SHP77 treated with DMSO at 0.1 percent for 48 hours (cell line): ENCODE measurements at places on chromosomes 7 and 10.
A peak's percentile ranks its signal among the peaks of the same experiment; 100 is the strongest.

GRCh38 chr10:22683140-22683389 lies 31.3 kb downstream of the PIP4K2A start:
- no peak for DNase-seq

- DNase-seq, result no peak
Measured at GRCh38 chr7:33534833-33535232, 370.5 kb upstream of the BMPER start.

DNA sequence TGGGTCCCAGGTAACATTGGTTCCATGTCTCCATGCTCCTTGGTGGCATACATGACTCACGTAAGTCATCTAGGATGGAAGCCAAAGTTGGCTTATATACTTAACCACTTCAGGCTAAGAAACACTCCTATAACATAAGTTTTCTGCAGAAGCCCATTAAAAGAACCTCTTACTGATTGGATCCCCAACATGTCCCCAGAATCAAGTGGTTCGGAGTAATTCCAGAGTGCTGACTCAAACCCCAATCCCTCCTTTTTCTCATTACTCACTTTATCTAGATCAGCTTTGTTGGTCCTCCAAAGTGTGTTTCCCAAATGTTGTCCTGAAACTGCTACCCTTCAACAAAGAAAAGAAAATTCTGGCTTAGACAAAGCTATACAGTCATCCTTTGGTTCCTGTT lies 10.1 kb upstream of the ATOH7 start:
- no peak for DNase-seq

DNA sequence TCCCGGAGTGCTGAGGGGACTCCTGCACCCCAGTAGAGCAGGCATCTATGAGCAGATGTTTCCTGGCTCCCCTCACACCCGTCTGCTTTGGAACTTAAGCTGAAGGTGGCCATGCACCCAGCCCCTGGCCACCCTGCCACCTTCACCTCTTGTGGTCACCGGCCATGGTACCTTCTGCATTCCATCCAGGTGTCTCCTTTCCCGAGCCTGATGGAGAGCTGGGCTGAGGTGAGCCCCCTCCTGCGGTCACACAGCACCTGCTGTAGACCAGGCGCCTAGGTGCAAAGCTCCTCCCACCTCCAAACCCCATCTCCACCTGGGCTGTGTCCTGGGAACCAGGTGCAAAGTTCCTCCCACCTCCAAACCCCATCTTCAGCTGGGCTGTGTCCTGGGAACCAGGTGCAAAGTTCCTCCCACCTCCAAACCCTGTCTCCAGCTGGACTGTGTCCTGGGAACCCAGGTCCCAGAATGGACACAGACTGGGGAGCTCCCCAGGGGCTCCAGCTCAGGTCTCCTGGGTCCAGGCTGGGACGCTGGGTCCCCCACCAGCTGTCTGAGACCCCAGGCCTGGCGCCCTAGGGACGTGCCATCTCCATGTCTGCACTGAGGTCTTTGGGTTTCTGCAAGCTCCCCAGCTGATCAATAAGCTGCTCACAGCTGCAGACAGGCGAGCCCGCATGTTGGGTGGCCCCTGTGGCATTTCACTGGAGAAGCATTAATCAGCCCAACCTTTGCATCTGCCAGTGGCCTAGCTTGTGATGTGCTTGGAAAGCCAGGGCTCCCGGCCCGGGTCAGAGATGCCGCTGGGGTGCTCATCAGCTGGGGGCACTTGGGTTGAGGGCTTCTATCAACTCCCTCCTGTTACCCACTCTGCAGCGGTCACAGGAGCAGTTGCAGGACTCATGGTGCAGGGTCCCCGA lies 61.2 kb upstream of the INPP5A start:
- DNase-seq, result no peak

- DNase-seq, result no peak
Measured at GRCh38 chr10:116133634-116134033, 139.4 kb downstream of the GFRA1 start.

- DNase-seq, result no peak
Measured at GRCh38 chr7:27510541-27510940, 152.1 kb downstream of the HIBADH start.

DNA sequence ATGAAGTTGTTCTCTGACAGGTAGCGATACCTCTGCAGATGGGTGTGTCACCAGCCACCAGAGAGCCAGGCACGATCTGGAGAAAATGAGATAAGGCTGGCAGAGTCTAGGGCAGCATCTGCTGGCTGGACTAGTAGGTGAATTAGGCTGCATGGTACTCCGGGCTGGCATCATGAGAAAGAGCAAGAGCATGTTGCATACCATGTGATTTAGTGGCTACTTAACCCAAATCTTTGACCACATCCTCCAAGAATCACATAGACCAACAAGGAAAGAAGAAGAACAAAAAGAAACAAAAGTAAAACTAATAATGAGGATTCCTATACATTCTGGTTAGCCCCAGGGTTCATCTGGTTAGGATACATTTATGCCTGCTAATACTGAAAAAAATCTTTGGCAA lies 23.4 kb upstream of the FAM170B start:
- no peak for DNase-seq

DNA sequence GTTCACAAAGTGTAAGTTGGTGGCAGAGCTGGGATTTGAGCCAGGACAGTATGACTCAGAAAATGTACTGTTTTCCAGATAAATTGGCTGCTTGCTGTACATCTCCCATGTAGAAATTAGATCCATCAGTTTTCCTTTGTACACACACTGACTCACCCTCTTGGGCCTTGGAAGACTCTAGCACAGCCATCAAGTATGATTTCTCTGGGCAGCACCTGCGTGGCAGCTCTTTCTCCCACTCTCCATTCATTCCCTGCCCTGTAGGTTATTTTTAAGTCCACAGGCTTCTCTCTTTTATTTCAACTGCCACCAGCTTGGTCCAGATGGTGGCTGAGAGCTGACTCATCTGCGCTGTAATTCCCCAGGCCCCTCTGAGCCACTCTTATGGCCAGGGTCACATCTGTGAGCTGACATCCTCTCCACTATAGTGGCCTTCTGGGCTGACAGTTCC lies 28.3 kb upstream of the SDK1 start:
- peak; percentile 64 for DNase-seq

GRCh38 chr7:84297616-84298015 lies 103.0 kb upstream of the SEMA3A start:
- no peak for DNase-seq

DNA sequence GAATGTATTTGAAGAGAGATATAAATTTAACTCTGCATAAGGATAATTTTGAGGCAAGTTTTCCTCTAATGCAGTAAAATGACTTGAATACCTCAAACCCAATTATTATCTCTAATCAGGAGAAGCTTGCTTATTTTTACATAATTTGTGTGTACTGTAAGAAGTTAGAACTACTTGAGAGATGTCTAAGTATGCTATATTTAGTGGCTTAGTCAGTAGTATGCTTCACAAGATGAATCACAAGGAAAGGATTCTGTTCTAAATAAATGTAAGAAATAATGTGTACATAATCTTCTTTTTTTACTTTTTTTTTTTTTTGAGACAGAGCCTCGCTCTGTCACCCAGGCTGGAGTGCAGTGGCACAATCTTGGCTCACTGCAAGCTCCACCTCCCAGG lies 13.7 kb downstream of the PHTF2 start:
- DNase-seq, result no peak

DNA sequence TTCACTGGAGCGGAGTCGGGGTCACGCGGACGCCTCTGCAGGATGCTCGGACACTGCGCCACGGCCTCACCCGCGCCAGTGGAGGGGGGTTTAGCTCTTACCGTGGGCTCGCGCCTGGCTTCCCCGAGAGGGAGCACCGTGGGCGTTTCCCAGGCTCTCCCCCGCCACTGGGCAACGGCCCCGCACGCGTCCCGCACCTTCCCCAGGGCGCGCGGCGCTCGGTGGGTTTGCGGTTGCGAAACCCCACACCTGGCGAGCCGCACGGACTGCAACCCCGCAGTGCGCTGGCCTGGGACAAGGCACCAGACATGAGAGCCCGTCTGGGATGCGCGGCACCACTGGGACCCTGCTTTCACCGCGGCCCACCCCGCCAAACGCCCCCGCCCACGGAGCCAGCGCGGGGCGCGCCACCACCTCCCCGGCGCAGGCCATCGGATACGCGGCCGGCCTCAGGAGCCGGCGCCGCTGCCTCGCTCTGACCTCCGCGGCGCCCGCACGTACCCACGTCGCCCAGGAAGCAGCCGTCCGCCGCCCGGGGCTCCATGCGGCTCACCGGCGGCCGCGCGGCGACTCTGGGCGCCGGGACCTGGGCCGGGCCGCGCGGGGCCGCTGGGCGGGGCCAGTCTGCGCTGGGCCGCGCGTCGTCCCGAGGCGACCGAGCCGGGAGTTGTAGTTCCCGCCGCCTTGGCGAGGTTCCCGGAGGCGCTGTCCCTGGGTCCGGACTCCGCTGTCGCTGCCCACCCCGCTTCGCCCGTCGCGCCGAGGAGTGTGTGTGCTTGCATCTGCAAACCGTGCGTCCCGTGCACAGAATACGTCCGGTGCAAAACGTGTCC lies at the start of gene ASB13:
Gene ASB13 (minus strand): TSS at position 588 of the 833 bp plus-strand sequence. CDS start 44 bp downstream, at position 544.
- DNase-seq, result no peak

DNA sequence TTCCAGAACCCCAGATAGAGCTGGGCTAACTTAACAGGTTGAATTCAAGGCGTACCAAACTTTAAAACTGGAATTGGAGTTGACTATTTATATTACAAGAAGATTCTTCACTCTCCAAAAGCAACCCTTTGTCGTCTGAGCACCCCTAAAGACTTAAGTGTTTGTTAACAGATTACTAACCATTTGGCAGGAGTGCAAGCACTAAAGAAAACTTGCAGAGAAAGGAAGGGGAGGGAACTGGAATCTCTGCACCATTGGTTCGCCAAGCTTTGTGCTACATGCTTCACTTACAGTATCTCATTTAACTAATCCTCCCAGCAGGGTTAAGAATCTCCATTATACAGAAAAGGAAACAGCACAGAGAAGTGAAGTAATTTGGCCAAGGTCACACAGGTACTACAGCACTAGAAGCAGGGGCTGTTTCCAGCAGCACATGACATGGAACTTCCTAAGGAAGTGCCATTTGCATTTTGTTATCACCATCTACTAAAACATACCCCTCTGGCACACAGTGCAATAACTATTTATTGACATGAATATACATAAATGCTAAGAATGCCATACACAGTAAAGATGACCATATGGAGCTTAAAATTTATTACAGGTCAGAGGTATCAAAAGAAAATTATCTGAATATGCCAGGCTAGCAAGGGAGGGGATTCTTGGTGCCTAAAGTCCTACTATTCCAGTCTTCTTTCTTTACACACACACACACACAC lies 201.2 kb downstream of the KCNMA1 start:
- DNase-seq, result no peak

GRCh38 chr7:17910377-17910776 lies 29.9 kb downstream of the SNX13 start:
- DNase-seq, result no peak

- no peak for DNase-seq
Measured at GRCh38 chr7:10759120-10759519, 214.6 kb upstream of the PHF14 start.

DNA sequence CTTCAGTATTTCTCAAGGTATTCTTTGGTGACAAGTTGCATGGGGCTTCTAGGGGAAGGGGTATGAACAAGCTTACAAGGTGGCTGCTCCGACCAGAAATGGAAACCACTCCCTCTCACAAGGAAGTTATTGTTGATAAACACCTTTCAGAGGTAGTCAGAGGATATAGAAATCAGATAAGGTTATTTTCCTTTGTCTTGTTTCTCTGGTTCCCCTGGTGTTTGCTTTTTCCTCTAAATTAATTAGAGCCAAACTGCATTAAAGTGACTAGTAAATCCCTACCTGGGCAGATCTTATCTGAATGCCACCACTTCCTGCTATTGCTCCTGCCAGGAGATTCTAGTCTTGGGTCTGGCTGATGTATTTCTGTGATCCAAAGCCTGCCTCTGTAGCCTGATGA lies 725.4 kb downstream of the INHBA start:
- DNase-seq, result no peak

- no peak for DNase-seq
Measured at GRCh38 chr7:27172823-27173510, 1.2 kb downstream of the HOXA10 start.

- DNase-seq, result no peak
Measured at GRCh38 chr10:63576501-63576900, 55.3 kb downstream of the REEP3 start.

GRCh38 chr7:36487756-36488336 lies 98.2 kb downstream of the ANLN start:
- DNase-seq, result peak; percentile 63

- DNase-seq, result no peak
Measured at GRCh38 chr7:98870121-98870651, 372 bp upstream of the TMEM130 start.

DNA sequence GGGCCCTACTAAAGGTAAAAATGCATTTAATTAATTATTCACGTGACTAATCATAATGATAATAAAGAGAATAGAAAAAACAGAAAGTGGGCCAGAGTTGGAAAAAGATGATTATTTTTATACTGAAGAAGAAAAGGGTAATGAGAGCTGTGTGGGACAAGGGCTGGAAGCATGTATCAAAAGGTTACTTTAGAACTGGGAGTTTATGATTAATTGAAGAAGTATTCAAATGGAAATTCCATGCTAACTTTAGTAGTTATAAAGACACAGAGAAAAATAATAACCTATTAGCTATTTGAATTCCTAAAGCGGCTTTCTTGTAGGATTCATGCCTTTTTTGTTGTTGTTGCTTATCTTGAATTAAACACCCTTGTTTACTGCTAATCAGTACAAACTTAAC lies 49.9 kb downstream of the MKX start:
- no peak for DNase-seq

- no peak for DNase-seq
Measured at GRCh38 chr7:4040109-4040928, 641.8 kb upstream of the FOXK1 start.

DNA sequence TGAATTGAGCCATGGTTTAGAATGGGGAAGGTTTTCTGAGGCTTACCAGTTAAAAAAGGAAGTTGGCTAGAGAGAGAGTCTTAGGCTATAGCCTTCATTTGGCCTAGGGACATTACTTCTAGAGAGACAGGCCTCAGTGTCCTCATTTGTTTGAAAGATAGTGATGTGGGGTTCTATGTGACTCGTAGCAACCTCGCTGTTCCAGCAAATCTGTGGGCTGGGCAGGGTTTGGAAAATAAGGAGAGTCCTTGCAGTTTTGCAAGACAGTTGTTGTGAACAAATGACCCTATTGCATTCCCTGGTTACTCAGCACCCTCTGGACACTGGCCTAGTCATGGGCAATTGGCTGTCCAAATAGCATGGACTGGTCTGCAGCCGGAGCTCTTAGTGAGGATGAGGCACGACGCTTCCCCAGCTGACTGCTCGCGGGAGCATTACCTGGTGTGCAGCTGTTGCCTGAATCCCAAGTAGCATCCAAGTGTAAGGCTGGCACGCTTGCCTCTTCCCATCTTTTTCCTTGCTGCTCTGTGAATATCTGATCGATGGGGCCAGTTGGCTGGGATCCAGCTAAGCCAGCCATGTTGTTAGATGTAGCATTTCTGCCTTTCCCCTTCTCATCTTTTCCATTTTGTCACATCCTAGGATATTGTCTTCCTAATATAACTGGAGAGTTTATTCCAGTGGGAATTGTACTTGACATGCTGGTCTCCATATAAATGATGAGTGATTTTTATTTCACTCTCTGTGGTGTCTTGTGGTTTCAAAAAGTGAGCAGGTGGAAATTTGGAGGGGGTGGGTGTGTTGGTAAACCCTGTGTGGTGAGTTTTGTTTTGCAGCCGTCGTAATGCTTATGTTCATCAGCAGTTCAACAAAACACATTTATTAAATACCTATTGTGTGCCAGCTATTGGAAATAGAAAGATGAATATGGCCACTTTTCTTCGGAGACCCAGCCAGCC lies 99.8 kb downstream of the SND1 start:
- no peak for DNase-seq
